ENCODE measurements at places on chromosomes 3 and 15.
A peak's percentile ranks its signal among the peaks of the same experiment; 100 is the strongest.

- peak; percentile 73 for DNase-seq
Observed at GRCh38 chr3:195030791-195031321, 240.1 kb downstream of the XXYLT1 start.

DNA sequence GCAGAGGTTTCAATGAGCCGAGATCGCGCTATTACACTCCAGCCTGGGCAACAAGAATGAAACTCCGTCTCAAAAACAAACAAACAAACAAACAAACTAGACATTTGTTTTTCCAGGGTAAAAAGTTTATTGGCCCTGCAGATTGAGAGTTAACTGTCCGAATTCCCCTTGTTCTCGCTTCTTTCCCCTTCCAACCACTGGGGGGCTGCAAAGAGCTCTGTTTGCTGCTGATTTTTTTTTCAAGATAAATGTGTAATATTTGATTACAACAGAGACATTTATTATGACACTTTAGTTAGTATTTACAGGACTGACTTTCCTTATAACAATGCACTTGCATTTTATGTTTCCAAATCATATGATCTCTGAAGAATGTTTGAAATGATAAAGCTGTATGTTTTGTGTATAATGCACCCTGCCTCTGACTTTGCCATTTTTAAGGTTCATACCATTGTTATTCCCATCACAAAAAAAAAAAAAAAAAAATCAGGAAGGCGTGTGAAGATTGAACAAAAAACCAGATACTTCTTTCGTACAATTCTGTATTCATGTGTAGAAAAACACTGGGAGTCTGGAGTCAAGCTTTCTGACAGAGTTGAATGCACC lies 2.8 kb downstream of the CLSTN2 start:
- no peak for DNase-seq

DNA sequence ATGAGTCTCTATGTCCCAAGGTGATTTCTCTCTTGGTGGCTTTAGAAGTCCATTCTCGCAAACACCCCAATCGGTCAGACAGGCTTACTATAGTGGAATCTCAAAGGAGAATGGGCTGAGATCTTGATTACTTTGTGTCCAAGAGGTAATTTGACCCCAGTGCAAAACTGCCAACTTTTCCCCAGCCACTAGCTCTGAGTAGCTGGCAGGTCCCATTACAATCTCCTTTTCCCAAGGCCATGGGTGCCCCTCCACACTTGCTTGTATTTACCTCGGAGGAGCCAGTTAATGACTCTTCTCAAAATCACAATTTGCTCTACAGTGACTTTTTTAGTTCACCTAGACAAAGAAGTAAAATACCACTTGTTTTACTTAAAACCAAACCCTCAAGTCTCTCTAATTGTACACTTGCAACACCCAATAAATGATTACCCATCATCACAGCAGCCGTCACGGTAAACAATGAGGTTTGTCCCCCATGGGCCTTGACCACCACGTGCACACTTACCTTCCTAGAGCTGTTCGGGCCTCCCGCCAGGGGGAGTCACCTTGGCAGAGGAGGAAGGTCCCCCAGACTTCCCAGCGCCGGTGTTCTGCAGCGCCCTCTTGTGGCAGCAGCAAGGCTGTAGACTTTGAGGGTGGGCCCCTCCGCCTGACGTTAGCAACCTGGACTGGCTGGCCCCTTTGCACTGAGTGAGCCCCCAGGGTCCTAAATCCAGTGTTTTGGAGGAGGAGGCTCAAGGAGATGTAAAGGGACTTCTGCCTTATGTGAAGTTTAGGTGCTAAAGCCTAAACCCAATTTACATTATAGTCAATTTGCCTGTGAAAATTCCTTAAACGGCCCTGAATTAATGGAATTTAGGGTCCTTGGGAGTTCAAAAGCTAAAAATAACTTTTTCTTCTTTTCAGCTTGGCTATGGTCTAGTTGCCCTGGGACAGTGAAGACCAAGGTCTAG lies 18.7 kb upstream of the HDAC11 start:
- DNase-seq, result peak; percentile 64

DNA sequence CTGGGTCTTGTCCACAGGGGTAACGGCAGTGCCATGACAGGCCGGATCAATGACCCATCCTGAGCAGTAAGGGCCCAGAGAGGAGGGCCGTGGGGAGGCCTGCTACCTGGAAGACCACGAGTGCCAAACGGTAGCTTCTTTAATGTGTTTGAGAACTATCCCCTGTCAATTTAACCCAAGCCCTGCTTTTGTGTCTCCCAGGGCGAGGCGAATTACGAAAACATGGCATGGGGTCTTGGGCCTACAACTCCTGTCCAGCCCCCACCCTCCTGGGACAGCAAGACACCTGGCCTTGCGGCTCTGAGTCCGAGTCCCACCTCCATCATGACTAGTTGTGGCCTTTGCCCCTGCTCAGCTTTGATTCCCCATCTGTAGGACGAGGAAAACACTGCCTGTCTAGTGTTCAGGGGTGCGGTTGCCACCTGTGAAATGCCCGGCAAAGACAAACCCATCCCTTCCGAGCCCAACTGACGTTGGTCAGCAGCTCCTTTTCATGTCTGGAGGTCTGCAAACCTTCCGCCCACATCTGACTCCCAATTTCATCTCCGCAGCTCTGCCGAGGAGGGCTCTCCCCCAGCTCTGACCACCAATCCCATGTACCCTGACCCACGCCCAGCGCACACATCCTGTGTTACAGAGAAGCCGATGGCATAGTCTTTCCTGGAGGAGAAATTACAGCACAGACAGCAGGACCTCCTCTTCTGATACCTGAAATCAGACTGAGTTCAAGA lies 28.9 kb upstream of the SNRPA1 start:
- no peak for DNase-seq

GRCh38 chr3:108218811-108219210 lies 3.4 kb downstream of the IFT57 start:
- DNase-seq, result no peak

- DNase-seq, result no peak
Observed at GRCh38 chr3:57840473-57840872, 84.4 kb downstream of the SLMAP start.

DNA sequence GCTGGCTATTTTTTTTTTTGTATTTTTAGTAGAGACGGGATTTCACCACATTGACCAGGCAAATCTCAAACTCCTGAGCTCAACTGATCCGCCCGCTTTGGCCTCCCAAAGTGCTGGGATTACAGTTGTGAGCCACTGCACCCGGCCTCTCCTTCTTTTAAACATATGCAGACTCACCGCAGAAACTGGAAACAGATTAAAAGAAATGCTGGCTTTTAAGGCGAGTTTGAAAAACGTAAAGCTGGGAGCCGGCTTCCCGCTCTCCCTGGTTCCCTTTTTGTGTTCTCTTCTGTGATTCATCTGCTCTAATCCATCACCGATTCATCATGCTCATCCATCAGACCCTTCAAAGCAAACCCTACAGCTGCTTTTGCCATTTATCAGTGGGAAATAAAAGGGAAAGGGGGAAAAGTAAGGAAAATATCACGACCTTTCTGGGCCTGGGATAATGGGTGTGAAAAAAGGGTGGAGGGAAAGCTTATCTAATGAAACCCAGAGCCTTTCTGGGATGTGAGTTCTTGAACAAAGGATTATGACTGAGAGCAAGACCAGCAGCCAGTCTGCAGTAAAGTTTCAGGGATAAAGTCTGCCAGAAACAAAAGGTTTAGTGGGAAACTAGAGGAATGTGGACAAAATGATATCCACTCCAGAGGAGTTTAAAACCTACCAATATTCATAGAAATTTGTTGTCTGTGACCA lies 92.3 kb upstream of the LRIG1 start:
- no peak for DNase-seq

- no peak for DNase-seq
Observed at GRCh38 chr3:27040674-27041073, 328.5 kb downstream of the NEK10 start.

DNA sequence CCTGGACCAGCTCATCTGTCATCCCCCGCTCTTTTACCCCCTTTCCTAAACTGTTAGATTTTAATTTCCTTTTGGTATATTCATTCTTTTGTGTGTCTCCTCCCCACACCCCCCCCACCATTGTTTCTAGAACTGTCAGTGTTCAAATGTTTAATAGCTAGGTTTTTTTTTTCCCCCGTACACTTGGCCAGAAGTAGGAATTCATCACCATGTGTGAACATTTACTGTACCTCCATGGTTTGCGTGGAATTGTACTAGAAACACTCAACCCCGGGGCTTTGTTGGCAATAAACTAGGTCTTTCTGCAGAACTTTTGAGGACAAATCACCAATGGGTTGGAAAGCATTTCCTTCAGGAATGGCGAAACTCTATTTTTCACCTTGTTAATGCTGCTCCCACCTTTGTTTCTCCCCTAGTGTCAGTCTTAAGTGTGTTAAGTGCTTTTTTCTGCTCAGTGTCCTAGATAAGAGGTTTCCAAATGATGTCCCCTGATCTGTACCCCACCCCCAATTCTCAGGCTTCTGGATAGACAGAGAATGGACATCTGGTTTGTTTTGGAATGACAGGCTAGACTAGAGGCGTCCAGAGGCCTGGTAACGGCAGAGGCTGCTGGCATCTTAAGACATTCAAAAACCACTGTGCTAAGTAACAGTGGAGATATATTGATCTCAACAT lies 76.8 kb downstream of the SMAD3 start:
- no peak for DNase-seq

GRCh38 chr15:38050529-38051448 lies 116.3 kb downstream of the TMCO5A start:
- DNase-seq, result no peak

DNA sequence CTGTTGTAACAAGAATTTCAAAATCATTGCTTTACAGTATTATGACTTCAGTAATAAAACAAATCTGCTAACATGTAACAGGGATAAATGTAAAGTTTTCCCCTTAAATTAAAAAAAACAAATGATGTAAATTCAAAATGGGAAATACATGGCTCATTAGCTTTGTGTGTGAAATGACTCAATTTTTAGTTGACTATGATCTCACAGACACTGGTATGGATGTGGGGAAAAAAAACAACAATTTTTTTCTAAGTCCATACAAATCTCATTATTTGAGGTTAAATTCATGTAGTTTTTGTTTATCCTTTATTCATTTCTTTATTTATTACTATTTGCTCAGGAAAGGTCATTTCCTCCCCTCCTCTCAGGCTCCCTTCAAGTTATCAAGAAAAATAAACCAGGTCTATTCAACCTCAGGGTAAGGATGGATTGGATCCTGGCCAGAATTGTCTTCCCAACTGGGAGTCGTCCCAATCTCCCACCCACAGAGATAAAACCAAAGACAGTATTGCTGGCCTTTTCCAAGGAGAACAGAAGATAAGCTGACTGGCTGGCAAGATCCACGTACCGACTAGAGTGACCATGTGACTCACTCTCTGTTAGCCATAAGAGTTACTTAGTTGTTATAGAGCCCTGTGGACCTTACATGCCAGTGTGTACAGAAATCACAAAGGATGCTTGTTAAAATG lies 373.3 kb downstream of the GAP43 start:
- DNase-seq, result no peak

DNA sequence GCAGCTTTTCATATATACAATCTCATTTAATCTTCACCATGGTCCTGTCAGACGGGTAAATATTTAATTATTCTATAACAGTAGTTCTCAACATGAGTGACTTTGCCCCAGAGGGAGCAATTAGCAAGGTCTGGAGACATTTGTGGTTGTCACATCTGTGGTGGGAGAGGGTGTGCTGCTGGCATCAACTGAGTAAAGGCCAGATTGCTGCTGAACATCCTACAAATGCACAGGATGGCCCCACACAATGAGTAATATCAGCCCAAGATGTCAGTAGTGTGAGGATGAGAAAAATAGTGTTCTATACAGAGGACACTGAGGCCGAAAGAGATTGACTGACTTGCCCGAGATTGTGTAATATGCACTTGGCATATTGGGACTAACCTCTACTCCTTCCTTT lies 156.0 kb downstream of the AGBL1 start:
- no peak for DNase-seq

DNA sequence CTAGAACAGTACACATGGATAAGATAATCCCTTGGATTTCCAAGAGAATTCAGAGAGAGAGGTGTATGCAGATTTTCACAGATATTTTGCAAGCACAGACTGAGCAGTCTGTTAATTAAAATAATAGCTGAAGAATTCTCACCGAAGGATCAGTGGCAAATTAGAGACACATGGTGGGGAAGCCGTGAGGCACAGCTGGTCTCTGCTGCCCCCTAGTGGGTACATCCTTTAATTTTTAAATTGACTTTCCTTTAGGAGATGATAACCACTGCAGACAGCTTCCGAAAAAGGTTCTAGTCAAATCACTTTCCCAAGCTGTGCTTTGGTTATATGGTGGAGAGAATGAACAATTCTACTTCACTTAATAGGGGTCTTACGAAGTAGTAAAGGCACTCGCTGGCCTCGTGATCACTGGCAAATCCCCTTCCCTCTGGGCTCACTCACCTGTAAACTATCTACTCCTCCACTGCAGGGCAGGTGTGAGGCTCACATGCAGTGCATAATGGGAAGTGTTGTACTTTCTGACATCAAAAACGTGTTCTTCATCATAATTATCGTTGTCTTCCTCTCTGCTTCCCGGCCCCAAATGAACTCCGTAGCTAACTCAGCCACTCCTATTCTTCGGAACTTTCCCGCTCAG lies 19.5 kb downstream of the MESD start:
- DNase-seq, result no peak

DNA sequence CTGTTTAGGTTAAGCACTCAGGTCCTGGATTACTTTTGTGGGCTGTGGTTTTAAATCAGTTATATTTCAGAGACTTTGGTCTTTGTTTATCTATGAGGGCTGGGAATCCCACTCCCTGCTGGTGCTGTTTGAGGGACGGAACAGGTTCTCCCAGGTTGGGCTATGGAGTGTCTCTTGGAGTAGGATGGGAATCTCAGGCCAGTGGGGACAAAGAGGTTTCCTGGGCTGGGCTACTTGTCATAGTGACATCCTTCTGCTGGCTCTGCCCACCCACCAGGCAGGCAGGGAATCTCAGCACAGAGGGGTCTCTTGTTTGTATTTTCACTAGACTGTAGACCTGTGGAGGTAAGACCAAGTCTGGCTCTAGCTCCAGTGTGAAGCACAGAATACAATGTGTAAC lies 47.2 kb upstream of the UBE3A start:
- no peak for DNase-seq

DNA sequence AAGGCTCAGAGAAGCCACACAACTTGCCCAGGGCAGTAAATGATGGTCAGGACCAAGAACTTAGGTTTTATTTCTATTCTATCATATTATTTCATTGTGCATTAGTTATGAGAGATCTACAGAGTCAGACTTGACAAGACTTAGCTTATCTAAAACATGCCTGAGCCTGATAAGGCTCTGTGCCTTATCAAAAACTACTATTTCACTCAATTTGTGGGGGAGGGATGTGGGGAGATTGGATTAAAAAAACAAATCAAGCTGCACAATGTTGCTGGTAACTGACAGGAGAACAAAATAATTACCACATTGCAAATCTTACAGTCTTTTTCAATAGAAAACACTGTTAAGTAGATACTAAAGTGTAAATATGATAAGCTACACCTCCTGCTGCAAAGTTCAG lies 16.0 kb downstream of the HACD2 start:
- no peak for DNase-seq
